Forelimb muscle (tissue), 1 donor: ENCODE measurements at places on chromosomes 1 and 21.

DNA sequence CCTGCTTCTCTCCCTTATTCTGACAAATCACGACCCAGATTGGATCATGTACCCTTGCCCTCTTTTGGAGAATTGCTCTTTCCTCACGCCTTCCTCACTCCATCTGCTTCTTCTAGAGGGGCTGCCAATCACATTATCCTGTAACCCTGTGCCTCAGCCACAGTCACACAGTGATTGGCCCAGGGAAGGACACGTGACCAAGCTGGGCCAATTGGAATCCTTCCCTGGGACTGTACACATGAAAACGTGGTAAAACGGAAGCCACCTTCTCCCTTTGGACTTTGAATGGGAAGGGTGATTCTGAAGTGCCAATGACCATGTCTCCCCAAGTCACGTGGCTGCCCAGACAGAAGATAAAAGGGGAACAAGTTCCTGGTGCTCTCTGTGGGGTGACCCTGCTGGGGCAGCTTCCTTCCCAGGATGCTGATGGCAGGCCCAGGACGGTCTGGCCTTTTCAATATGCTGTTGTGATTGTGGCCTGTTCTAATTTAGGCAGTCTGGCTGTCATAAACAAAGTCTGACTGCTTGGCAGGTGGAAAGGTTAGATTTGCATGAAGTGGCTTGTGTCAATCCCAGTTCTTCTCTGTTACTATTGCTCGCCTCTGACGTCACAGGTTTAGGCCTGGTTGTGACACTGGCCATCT is 92.9 kb downstream of the UBIAD1 start:
- no peak for DNase-seq

DNA sequence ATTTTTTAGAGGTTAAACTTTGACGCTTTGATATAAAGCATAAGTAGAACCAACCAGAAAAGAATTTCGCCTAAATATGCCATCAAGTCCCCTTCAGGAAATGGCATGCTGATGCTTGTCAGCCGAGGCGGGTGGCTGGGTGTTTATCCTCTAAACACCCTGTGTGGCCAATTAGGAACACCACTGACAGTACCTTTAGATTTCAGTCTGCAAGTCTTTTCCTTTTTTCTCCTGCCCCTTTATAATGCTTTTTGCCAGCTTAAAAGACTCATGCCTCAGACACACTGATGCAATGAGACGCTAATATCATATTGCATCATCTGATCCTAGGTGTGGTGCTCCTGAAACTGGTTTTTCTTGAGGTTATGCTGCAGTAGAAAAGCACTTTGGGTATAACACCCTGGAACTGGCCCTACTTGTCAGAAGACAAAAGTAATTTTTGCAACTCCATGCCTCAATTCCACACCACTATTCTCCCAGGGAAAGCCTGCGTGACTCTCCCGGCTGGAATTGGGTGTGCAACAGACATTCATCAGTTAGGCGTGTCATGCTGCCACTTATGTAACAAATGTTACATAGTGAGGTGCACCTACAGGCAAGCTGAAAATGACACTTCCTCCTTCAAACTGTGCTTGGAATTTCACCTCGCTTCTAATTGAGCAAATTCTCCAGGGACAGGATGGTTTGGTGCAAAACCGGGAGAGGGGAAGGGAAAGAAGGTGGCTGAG is 2.0 kb upstream of the RCC2 start:
- DNase-seq = no peak

GRCh38 chr1:201619513-201619912 is 80.6 kb downstream of the NAV1 start:
- DNase-seq = no peak

- no peak for DNase-seq
Observed at GRCh38 chr1:85148524-85149250, 52.1 kb downstream of the SYDE2 start.

DNA sequence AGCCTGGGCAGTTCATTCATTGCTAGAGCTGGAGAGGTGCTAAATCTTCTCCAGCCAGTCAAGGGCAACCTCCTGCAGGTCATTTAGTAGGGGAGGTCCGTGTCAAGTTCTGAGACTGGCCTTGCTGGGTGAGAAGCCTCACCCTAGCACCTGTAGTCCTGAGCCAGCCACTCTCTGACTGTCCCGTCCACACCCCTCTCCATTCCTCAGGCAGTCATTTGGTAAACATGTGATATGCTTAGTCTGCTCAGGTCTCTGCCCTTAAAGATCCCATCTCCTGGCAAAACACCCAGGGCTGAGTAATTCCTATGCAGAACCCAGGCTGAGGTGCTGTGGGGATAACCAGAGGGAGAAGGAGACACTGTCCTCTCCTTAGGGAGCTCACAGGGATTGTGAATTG is 13.7 kb upstream of the IGFN1 start:
- DNase-seq = no peak

- no peak for DNase-seq
Observed at GRCh38 chr21:42459546-42460215, 36.3 kb downstream of the RSPH1 start.

DNA sequence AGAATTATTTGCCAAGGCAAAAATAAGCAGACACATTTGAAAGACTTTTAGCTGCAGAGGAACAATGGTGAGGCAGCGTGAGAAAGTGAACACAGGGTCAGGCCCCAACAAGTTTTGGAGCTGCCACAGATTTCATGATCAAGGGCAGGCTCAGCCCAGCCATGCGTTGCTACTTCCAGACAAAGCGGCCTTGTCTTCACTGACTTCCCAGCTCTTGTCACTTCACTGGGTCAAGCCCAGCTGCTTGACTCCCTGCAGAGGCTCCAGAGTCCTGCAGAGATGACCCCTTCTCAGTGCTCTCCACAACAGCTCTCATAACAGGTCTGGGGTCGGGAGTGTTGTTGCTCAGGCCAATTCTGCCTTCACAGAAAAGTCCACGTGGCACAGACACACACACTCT is 35.8 kb downstream of the HHAT start:
- no peak for DNase-seq

DNA sequence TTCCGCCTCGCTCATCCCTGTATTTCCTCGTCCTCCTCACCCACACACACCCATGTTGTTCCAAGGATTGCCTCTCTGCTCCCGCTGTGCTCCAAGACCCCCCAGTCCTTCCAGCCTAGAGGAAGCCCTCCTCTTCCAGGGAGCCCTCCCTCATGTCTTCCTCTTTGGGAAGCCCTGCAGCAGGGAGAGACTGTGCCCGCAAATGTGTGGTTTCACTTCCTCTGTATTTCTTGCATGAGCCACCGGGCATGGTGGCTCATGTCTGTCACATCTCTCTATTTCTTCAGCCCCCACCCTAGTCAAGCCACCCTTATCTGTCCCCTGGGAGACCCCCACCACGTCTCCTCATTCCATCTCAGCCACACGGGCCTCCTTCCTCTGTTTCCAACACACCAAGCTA is 57.5 kb upstream of the PAX7 start:
- no peak for DNase-seq
